Epithelial cell of proximal tubule (primary cell): ENCODE measurements at places on chromosomes 1 and 21. TPM values are rescaled to one million over a fixed set of nuclear protein-coding genes. Genes with fewer than 3 reads are reported as not detected.

DNA sequence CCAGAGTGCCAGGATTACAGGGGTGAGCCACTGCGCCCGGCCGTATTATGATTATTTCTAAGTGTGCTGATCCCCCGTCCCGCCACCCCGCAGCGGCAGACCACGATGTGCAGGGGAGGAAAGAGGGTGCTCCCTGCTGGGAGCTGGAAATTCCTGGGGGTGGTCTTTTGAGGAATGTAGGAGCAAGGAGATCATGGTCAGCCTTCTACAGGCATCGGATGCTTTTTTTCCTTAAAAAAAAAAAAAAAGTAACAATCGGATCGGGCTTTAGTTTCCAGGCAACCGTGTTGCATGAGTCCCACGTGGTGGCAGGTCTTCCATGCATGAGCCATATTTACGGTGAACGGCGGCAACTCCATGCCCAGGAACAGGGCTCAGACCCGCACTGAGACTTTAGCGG, 74.2 kb upstream of the COX20 start:
- no peak for DNase-seq

- DNase-seq, result no peak
These were observed 14.6 kb upstream of the TTC4 start for GRCh38 chr1:54701066-54701465.

APOBEC4 gene
- not detected in 2 replicates for total RNA-seq

GRCh38 chr1:212414328-212415106, at the start of gene PACC1:
PACC1 (minus strand) TSS chr1:212414886; CDS start chr1:212414757, 129 bp downstream.
- DNase-seq, result no peak

DNA sequence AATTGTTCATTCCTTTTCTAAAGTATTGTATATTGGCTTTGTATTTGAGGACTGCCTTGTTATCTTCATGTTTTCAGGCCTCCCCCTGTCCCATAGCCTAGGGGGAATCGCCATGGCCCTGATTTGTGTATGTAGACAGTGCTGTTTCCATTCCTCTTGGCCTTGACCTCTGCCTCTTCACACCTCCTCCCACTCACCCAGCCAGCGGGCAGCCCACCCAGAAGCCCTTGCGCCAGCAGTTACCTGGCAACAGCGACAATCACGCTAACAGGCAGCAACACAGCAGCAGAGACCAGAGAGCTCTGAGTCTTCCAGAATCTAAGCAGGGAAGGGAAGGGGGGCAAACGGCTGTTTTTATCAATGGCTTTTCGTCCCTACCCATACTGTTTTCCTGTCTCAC, 50.0 kb upstream of the NPL start:
- DNase-seq, result no peak
